Sigmoid colon (tissue), 7 donors: ENCODE measurements at places on chromosomes 6 and 20. TPM values are rescaled to one million over a fixed set of nuclear protein-coding genes. Genes with fewer than 3 reads are reported as not detected.

AURKA gene
- total RNA-seq, result 1.2 TPM

COL20A1 gene
- not detected for total RNA-seq

FILIP1 gene
- 51.5 TPM for total RNA-seq

FAM209B gene
- not detected for total RNA-seq

RNF39 gene
- total RNA-seq, result not detected

IP6K3 gene
- 6.7 TPM for total RNA-seq

TLDC2 gene
- total RNA-seq, result not detected

ZNF133 gene
- 20.3 TPM for total RNA-seq

FAM209A gene
- 1.4 TPM for total RNA-seq

BPIFB1 gene
- not detected for total RNA-seq

CITED2 gene
- 71.7 TPM for total RNA-seq

FGD2 gene
- total RNA-seq, result 20.1 TPM

COL10A1 gene
- not detected for total RNA-seq

SLC25A27 gene
- total RNA-seq, result 25.0 TPM

ARFGEF3 gene
- total RNA-seq, result 1.5 TPM

HLA-B gene
- total RNA-seq, result 354 TPM

REM1 gene
- total RNA-seq, result 3.8 TPM
